Smooth muscle cell of trachea (primary cell): ENCODE measurements at places on chromosomes 16 and 17. TPM values are rescaled to one million over a fixed set of nuclear protein-coding genes. Genes with fewer than 3 reads are reported as not detected.

TP53TG3 gene
- total RNA-seq: not detected in 2 replicates

ALDOC gene
- total RNA-seq: 72.4 and 98.9 TPM in 2 replicates

CAVIN1 gene
- total RNA-seq: 586 and 703 TPM in 2 replicates

CTRB1 gene
- total RNA-seq: not detected in 2 replicates

KRT24 gene
- total RNA-seq: not detected in 2 replicates

KRT31 gene
- total RNA-seq: not detected in 2 replicates

CPHXL2 gene
- total RNA-seq: not detected in 2 replicates

CTRL gene
- 0.33 and 0.44 TPM in 2 replicates for total RNA-seq

ARHGAP27 gene
- total RNA-seq: 3.2 and 13.9 TPM in 2 replicates

KRT25 gene
- total RNA-seq: not detected in 2 replicates

PTGES3L gene
- total RNA-seq: 1.2 TPM in 1 of 2 replicates, not detected in the other

TK2 gene
- 54.0 and 69.5 TPM in 2 replicates for total RNA-seq

MRPL10 gene
- 17.6 and 42.0 TPM in 2 replicates for total RNA-seq

ZNF629 gene
- total RNA-seq: 10.5 and 14.7 TPM in 2 replicates

CDH3 gene
- total RNA-seq: 0.17 and 0.87 TPM in 2 replicates

GP1BA gene
- total RNA-seq: not detected in 2 replicates

ACE gene
- total RNA-seq: 7.9 and 20.5 TPM in 2 replicates

GSDMA gene
- total RNA-seq: not detected in 2 replicates

LRRC37A gene
- total RNA-seq: 0.83 and 2.5 TPM in 2 replicates

ABHD15 gene
- 11.1 and 19.7 TPM in 2 replicates for total RNA-seq

CLEC19A gene
- not detected in 2 replicates for total RNA-seq

NPIPB2 gene
- total RNA-seq: 9.3 and 13.6 TPM in 2 replicates

PIP4K2B gene
- total RNA-seq: 73.9 and 99.1 TPM in 2 replicates

KCNH4 gene
- total RNA-seq: under 0.01 TPM in 1 of 2 replicates, not detected in the other

MINK1 gene
- total RNA-seq: 39.4 and 40.6 TPM in 2 replicates

EVPLL gene
- not detected in 2 replicates for total RNA-seq

CES3 gene
- total RNA-seq: 0.66 and 1.9 TPM in 2 replicates

SPIRE2 gene
- 2.2 and 3.6 TPM in 2 replicates for total RNA-seq

MFAP4 gene
- total RNA-seq: 35.1 and 79.4 TPM in 2 replicates

KRTAP2-4 gene
- total RNA-seq: not detected in 2 replicates

GIT1 gene
- 23.0 and 31.9 TPM in 2 replicates for total RNA-seq

STAT5B gene
- total RNA-seq: 25.2 and 31.6 TPM in 2 replicates

C17orf75 gene
- 12.6 and 21.8 TPM in 2 replicates for total RNA-seq

HSD3B7 gene
- total RNA-seq: 49.7 and 76.7 TPM in 2 replicates

TOX3 gene
- not detected in 2 replicates for total RNA-seq

CDH1 gene
- not detected in 2 replicates for total RNA-seq

ALDH3A1 gene
- 1.3 and 1.6 TPM in 2 replicates for total RNA-seq

WFDC1 gene
- total RNA-seq: 0.44 and 3.6 TPM in 2 replicates

IL34 gene
- total RNA-seq: 4.5 and 12.4 TPM in 2 replicates

TEKT5 gene
- total RNA-seq: 0.15 TPM in 1 of 2 replicates, not detected in the other

CDC27 gene
- 92.6 and 128 TPM in 2 replicates for total RNA-seq

KRTAP4-9 gene
- total RNA-seq: not detected in 2 replicates

TERB1 gene
- total RNA-seq: not detected in 2 replicates

MVP gene
- total RNA-seq: 684 and 723 TPM in 2 replicates

LRRC46 gene
- total RNA-seq: under 0.01 and 0.15 TPM in 2 replicates

PRSS36 gene
- total RNA-seq: 0.17 and 0.29 TPM in 2 replicates

PERCC1 gene
- 0.17 TPM in 1 of 2 replicates, not detected in the other for total RNA-seq

TNFRSF17 gene
- total RNA-seq: not detected in 2 replicates

NAGLU gene
- total RNA-seq: 60.9 and 61.7 TPM in 2 replicates

CALB2 gene
- 0.33 TPM in 1 of 2 replicates, not detected in the other for total RNA-seq

PPY gene
- not detected in 2 replicates for total RNA-seq

ORC6 gene
- 1.7 and 12.1 TPM in 2 replicates for total RNA-seq

ASGR1 gene
- total RNA-seq: 1.2 and 1.3 TPM in 2 replicates
